ENCODE measurements at places on chromosomes 6 and 20.

GRCh38 chr20:41418739-41419293 is 52.2 kb upstream of the EMILIN3 start:
- DNase-seq, result no peak

- peak; percentile 95 for DNase-seq
Observed at GRCh38 chr6:35370124-35370741, 27.9 kb downstream of the PPARD start.

DNA sequence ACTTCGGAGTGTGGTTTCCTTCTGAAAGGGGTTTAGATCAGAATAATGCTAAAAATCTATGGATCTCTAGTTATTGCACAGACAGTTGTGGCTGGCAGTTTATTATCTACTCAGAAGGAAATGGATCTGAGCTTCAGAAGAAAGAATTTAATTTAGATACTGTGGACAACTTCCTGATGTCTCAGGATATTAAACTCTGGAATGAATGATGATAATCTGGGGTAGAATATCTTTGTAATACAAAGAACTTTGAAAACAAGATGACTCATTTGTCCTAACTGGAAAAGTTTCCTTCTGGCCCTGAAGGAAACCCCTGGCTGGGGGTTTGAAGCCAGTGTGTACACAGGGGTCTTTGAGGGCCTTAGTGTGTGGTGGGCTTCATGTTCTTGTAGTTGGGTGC is 78.0 kb downstream of the EDN3 start:
- DNase-seq, result no peak

DNA sequence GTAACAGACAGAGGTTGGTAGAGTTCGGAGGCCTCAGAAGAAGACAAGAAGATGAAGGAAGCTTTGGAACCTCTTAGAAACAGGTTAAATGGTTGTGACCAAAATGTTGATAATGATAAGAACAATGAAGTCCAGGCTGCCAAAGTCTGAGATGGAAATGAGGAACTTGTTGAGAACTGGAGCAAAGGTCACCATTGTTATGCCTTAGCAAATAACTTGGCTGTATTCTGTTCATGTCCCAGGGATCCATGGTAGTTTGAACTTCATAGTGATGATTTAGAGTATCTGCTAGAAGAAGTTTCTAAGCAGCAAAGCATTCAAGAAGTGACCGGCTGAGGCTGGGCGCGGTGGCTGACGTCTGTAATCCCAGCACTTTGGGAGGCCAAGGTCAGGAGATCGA is 11.1 kb upstream of the LSM14B start:
- no peak for DNase-seq

DNA sequence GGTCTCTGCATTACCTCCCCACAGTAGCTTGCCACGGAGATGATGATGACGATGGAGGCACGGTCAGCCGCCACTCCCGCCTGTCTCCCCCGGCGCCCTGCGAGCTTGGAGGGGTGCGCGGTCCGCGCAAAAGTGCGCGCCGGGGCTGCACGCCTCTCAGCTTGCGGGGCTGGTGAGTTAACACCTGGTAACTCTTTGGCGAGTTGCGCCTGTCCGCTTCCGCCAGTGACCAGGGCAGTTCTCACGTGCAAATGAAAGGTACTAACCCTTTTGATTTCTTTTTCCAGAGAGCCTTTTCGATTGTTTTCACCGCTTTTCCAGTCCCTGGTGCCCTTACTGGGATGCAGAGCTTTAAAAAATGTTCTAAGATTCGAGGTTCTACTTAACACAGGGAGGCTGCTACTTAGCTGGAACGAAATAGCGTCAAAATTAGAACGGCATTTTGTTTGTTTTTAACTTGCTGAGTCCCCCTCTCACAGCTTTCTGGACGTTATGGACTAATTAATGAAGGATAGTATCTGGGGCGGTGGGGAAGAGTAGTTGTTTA is 6.2 kb downstream of the GRIK2 start:
- DNase-seq, result no peak

GRCh38 chr6:160222491-160222890 is 36.1 kb downstream of the SLC22A2 start:
- no peak for DNase-seq

DNA sequence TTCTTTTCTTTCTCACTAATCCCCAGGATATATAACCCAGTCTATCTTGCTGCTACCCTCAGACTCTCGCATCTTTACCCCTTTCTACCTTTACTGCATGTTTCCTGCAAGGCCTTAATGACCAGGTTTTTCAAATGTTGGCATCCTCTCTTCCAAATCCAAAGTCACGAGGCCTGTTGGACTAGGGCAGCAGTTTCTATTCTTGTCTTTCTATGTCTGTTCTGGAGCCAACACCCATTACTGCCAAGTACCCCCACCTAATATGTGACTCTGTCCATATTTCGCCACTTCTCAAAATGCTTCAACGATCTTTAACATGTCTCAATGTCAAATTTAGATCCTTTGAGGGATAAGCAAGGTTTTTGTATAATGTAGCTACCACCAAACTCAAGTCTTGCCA is 443.4 kb downstream of the BMP2 start:
- DNase-seq, result no peak

- no peak for DNase-seq
Observed at GRCh38 chr6:53014063-53014462, 19.0 kb upstream of the GSTA4 start.

GRCh38 chr6:130959951-130960350 is 103.1 kb downstream of the EPB41L2 start:
- DNase-seq, result no peak

GRCh38 chr6:161341638-161342037 is 67.8 kb upstream of the AGPAT4 start:
- DNase-seq, result no peak

GRCh38 chr6:12974551-12974950 is 258.0 kb downstream of the PHACTR1 start:
- no peak for DNase-seq

DNA sequence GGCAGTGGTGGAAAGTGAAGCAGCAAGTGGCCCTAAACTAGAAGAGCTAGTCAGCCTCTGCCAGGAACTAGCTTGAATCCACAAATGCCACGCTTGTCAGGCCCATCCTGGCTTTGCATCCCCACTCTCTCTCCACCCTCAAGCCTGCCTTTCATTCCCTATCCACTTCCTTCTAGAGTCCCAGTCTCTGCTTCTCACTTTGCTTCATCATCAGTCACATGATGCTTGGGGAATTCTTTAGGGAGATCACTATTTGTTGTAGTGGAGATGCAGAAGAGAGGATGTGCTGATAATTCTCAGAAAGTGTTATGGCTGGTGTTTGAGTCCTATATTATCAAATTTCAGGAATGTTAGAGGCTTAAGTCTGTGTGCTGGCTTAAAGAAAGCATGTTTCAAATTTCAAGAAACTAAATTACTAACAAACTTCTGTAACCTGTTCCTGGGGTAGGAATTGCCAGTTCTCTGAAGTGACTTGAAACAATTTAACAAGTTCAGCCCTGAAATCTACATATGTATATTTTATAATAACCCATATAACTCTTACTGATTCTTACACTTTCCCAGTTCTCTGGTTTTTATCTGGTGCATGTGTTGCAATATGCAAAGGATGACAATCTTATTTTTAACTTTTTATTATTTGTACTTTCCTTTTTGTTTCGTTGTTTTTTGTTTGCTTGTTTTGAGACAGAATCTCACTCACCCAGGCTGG is 7.5 kb downstream of the TRIM39 start:
- DNase-seq, result no peak

GRCh38 chr6:42099340-42100028 is 42.9 kb downstream of the C6orf132 start:
- peak; percentile 96 for DNase-seq

DNA sequence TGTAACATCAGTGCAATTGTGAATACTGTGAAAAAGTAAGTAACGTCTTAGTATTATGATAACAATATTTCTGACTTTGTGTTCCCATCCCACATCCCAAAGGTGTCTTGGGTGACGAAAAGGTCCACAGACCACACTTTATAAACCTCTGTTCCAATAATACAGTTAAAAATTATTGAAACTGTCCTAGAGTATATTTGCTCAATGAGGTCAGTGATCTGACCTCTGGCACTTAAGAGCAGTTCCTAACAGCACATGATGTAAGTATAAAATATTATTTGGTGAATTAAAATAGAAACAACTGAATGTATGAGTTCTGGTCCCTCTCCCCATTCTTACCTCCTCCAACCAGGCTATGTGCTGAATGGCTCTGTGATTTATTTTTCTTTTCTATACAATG is 566.4 kb upstream of the MMS22L start:
- DNase-seq, result no peak

- no peak for DNase-seq
Observed at GRCh38 chr20:19549896-19550295, 208.2 kb upstream of the RIN2 start.

- DNase-seq, result peak; percentile 75
Observed at GRCh38 chr6:53437557-53438202, 88.9 kb upstream of the ELOVL5 start.

- DNase-seq, result no peak
Observed at GRCh38 chr6:2674857-2675256, 75.9 kb downstream of the MYLK4 start.

GRCh38 chr6:30135147-30135546 is 793 bp upstream of the TRIM40 start:
- no peak for DNase-seq

DNA sequence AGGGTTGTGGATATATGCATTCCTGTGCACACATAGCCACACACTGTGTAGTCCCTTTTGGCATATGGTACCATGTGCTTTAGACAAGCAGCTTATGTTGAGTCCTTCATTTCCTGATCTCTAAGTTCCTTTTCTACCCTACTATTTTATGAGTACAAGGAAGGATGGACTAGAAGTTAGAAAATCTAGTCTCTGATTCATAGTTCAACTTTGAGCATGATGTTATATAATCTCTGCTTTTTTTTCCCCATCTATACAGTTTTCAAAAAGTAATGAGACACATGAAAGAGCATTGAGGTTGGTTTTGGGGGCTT is 123.6 kb downstream of the PLEKHG1 start:
- no peak for DNase-seq

GRCh38 chr6:53861518-53861917 is 66.7 kb downstream of the LRRC1 start:
- peak; percentile 42 for DNase-seq

DNA sequence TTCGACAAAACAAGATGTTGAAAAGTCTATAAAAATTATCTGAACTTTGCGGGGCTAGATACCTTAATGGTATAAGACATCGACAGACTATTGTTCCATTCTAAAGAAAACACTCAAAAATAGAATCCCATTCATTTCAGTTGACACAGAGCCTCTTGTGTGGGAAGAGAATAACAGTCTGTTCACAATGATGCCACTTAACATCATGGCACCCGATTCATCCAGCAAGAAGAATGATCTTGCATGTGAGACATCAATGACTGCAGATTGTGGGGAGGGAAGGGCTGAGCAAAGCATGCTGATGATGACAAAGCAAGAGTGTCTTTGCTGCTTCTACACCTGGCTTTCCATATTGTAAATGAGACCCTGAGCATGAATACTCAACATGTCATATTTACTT is 49.7 kb upstream of the ARMH2 start:
- no peak for DNase-seq

GRCh38 chr6:170416303-170416702 is 109.7 kb downstream of the FAM120B start:
- no peak for DNase-seq

- peak; percentile 88 for DNase-seq
Observed at GRCh38 chr6:33672808-33673207, 38.7 kb downstream of the UQCC2 start.

- no peak for DNase-seq
Observed at GRCh38 chr6:107853230-107853629, 29.1 kb upstream of the SCML4 start.

GRCh38 chr6:2158596-2159271 is 86.7 kb downstream of the GMDS start:
- DNase-seq, result no peak

- no peak for DNase-seq
Observed at GRCh38 chr6:3331971-3332370, 73.2 kb downstream of the PSMG4 start.

DNA sequence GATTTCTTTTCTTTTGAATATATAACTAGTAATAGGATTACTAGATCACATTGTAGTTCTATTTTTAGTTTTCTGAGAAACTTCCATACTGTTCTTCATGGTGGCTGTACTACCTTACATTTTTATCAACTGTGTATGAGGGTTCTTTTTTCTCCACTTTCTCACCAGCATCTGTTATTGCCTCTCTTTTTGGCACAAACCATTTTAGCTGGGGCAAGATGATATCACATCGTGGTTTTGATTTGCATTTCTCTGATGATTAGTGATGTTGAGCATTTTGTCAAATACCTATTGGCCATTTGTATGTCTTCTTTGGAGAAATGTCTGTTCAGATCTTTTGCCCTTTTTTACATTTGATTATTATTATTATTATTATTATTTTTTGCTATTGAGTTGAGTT is 86.1 kb upstream of the TCF21 start:
- no peak for DNase-seq

All from mammary epithelial cell (primary cell).